ENCODE measurements at places on chromosomes 16 and 17.
A peak's percentile ranks its signal among the peaks of the same experiment; 100 is the strongest.

DNA sequence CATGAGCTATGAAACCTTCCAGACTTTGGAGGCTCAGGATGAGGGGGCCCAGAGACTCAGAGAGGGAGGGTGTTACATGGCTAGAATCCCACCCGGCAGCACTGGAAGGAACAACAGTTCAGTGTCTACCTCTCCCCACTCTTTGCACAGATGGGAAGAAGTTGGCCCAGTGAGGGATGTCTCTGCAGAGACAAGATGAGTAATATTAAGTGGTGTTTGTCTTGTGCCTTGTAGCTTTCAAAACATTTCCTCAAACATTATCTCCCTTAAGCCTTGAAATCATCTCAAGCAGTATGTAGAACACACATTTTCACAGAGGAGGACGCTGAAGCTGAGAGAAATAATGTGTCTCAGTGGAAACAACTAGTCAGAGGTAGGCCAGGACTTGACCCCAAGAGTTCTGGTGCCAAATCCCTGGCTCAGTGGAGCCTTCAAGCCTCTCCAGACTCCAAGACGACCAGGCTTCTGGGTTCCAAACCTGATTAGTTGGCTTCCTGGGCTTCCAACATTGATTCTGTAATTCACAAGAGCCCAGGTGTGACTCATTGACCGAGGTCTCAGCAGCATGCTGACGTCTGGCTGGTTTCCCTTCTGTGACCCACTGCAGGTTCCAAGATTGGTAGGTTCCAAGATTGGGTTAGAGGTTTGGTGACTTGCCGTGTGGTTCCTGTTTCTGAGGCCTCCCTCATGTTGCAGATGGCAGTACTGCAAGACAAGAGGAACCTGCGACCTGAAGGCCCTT, 7.4 kb downstream of the RNF112 start:
- no peak for DNase-seq

DNA sequence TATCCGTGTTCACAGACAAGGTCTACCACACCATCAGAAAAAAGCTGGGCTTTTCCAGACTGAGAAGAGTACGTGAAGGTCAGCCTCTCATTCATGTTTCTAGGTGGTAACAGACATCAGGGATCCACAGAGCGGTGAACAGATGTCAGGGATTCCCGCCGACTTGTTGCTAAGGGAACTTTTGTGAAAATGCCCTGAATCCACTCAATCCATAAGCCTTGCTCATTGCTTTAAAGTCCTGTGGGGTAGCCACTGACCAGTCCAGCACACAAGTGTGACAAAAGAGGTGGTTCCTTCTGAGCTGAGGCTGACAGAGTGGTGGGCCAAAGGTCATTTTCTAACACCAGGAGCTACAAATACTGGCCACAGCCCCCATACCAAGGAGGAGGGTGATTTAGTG, 5.9 kb downstream of the GAS7 start:
- no peak for DNase-seq

DNA sequence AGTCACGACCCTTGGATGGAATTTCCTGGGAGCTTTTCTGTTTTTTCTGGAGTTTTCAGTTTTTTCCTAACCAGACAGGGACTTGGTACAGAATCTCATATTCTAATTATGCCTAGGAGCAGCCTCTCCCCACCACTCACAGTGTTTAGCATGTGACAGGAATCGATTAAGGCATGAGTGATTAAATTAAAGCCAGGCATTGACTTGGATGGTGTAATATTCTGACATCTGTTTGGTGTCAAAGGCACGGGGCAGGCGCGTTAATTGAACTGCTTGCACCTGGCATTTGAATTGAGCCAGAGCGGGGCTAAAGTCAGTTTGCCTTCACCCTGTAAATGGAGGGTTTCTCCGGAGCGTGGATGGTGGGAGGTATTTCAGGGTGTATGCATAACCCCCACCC, 11.9 kb downstream of the MAPT start:
- DNase-seq = no peak

- DNase-seq = peak; percentile 78
These were observed 11.3 kb upstream of the MLLT6 start for GRCh38 chr17:38693700-38694329.

DNA sequence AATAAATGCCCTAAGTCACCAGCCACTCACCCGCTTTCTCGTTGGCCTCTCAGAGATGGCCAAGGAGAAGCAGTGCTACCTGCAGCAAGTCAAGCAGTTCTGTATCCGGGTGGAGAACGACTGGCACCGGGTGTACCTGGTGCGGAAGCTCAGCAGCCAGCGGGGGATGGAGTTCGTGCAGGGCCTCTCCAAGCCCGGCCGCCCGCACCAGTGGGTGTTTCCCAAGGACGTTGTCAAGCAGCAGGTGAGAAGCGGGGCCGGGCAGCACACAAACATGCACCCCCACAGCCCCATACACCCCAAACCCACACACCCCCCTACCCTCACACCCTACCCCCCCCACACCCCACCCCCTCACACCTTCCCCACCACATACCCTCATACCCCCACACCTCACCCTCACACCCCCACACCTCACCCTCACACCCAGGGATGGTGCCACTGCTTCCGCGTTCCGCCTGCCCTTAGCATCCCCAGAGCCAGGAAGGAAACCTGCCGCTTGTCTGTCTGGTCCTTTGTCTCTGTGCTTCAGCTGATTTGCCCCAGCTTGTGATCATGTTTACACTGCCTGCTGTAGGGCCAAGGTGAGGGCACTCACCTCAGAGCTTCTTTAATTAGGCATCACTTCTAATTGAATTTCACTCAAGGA, 41.9 kb upstream of the ENDOV start:
- DNase-seq = no peak

- DNase-seq = no peak
These were observed 5.2 kb upstream of the C16orf95 start for GRCh38 chr16:87322360-87322759.

GRCh38 chr17:50363217-50364060, 9.5 kb downstream of the MRPL27 start:
- no peak for DNase-seq

GRCh38 chr17:17196776-17197175, 9.4 kb downstream of the PLD6 start:
- DNase-seq = no peak

DNA sequence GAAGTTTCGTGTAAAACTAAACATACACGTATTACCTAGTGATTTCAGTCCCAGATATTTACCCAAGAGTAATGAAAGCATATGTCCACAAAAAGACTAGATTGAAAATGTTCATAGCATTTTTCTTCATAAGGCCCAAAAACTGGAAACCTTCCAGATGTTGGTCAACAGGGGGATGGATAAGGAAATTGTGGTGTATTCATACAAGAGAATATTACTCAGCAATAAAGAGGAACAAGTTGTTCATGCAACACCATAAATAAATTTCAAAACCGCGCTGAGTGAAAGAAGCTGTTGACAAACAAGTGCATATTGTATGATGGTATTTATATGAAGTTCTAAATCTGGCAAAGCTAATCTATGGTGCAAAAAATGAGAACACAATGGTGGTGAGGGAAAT, 54.1 kb upstream of the NFAT5 start:
- no peak for DNase-seq

- DNase-seq = peak; percentile 7
These were observed 52.9 kb upstream of the MAF start for GRCh38 chr16:79653373-79653891.

DNA sequence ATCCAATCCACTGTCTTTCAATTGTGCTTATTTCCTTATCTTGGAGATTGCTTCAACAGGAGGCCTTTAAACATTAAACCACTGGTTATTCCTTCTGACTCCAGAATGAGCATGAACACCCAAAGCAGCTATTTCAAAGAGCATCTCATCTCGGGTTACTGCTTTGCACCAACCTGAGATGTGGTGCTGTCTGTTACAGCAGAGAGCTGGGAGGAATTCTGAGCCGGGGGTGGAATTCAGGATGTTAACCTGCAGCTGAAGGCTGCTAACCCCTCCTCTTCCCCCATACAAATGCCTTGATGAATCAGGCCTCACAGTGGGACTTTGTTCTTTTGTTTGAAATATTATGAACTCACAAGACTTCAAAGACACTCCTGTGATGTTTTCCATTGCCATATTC, 113.1 kb downstream of the SHISA9 start:
- DNase-seq = no peak

DNA sequence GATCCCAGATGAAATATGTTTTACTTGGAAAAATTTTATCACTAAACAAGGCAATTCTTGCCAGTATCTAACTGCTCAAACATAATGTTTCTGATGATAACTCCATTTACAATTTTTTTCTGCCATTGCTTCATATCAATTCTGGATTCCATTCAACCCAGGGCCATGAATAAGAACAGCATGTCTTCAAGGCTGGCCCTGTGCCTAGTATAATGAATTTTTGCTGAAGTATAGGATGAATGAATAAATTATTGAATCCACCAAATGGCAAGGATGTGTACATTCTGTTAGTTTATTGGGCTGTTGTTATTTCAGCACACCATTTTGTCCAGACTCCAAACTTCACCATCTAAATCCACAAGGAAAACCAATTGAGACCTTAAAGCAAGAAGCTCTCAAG, 414.7 kb downstream of the HS3ST3B1 start:
- DNase-seq = no peak

GRCh38 chr16:53952215-53953208, 248.6 kb downstream of the FTO start:
- DNase-seq = no peak

GRCh38 chr16:78290395-78290794, 190.9 kb downstream of the WWOX start:
- DNase-seq = no peak

DNA sequence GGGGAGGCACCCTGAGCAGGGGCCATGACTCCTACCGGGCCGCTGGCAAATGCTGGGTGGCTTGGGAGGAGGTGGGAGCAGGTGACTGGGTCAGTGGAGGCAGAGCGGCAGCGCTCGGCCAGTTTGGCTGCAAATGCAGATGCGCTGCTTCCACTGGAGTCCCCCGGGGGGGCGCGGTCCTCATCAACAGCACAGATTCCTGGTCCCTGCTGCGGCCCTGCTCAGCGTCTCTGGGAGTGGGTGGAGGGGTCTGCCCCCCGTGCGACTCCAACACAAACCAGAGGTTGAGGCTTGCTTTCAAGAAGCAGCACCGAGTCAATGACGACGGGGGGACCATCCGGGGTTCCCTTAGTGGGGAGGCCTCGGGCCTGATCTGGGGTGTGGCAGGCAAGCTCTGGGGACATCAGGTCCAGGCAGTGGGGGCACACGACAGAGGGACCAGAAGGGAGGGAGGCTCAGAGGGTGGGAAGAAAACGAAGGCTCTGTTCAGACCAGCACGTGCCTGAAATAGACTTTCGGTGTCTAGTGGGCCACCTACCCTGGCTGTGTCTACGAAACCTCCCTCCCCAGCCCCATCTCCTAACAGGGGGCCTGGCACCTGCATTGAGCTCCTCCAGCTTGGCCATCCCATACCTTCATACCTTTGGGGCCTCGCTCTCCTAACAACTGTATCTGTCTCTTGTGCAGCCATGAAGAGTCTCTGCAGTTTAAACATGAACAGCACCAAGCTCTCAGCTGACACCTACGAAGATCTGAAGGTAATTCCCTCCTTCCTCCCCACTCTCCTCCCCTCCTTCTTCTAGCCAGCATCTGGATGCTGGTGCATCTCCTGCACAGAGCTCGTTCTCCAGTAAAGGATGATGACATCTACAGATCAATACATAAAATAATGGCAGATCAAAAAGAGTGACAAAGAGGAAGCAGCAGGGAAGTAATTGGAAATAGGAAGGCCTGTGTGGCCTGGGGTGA, 72.5 kb upstream of the PLCG2 start:
- DNase-seq = no peak

DNA sequence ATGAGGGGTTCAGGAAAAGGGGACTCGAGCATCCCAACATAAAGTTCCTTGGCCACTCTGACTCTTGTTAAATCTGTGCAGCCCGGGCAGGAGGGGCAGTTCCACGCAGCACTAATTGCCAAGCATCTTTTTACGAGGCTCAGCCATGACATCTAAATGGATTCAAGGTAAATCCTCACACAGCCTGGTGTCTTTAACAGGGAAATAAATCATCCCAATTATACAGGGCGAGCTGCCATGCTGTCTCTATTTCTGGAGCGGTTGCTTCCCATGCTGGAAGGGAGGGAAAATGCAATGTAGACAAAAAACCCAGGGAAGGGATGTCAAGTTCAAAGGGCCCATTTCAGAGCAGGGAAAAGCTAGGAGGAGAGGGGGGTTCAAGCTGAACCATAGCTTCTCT, 110.0 kb downstream of the GAS7 start:
- DNase-seq = no peak

DNA sequence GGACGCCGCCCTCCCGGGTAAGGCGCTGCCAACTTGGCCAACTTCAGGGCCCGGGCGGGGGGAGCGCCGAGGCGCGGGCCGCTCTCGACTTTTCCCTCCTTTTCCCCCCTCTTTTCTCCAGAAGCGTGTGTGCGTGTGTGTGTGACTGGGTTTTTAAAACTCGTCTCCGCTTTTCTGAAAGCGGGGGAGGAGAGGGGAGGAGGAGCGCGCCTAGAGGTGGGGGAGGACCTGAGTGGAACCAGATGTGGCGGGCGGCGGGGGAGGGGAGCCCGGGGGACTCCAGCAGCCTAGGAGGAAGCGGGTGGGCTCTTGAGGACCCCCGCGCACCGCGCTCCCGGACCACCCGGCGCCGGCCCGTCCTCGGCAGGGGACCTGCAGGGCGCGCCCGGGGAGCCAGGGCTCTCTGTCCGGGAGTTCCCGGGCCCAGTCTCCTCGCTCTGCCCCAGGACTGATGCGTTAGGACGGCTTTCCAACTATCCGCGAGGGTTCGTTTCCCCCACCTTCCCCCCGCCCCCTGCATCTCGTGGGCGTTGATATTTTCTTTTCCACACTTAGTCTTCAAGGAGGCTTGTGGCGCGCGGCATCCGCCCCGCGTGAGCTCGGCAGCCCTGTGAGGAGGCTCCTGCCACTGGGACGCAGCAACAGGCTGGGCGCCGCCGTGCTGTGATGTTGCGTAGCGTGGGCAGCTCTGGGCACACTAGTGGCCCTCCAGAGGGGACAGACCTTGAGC, 599 bp downstream of the MRC2 start:
- no peak for DNase-seq

DNA sequence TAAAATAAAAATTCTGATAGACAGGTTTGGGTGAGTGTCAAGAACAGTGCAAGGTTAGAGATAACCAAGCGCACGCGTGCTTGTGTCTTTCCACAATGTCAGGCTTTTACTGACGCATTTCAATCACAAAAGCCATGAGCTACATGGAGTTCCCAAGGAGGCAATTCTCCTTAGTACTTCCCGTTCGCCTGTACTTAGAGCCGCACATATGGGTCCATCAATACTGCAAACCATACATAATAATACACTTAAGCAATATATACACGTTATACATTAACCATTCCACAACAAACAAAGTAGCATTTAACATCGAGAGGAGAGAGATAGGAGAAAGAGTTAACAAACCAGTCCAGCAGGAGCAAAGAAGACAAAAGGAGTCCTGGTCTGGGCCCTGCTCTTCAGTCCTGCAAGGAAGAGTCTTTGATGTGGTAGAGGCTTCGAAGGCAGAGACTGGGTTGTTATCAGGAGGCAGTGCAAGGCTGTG, 11.9 kb upstream of the GPRC5C start:
- DNase-seq = no peak

- DNase-seq = no peak
These were observed 30.4 kb downstream of the SOCS3 start for GRCh38 chr17:78329263-78330059.

Measured in mucosa of descending colon (tissue), 3 donors.